Pancreas (tissue), 10 donors: ENCODE measurements at places on chromosomes 3 and 15. TPM values are rescaled to one million over a fixed set of nuclear protein-coding genes. Genes with fewer than 3 reads are reported as not detected.

CD86 gene
- 0.31 TPM for polyA plus RNA-seq

EBLN2 gene
- polyA plus RNA-seq, result 0.95 TPM

DNA sequence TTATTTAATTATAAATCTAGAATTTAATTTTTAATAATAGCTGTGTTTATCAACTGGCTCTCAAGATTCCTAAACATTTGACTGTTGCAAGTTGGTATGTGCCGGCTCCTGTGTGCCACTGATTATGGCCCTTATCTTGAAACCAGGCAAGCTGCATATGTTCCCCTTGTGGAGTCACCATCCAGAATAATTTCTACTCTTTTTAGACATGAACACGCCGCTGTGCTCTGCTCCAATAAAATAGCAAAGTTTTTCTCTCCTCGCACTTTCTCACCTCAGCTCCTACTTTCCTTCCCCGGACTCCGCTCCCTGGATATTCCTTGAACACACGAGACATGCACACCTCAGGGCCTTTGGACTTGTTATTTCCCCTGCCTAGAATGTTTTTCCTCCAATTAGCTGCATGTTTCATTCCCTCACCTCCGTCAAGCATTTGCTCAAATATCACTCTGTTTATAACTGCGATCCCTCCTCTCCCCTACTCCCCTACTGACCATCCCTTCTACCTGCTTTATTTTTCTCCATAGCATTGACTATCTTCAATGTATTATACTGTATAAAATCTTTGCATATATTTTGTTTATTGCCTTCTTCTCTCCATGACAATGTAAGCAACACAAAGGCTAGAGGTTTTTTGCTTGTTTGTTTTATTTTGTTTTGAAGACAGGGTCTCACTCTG, 26.1 kb upstream of the ERICH6 start:
- DNase-seq, result no peak
- H3K4me1 ChIP-seq, result peaks cover 4% of the 10 kb centered on the region
- no peaks in the 10 kb centered on the region for H3K27me3 ChIP-seq

RPS17 gene
- polyA plus RNA-seq, result 2,122 TPM

GRCh38 chr3:159854500-159855124, 134.0 kb upstream of the IL12A start:
- H3K4me1 ChIP-seq, result no peaks in the 10 kb centered on the region
- H3K36me3 ChIP-seq, result no peaks in the 10 kb centered on the region
- H3K4me3 ChIP-seq, result no peak overlapping the region
- DNase-seq, result no peak

DNA sequence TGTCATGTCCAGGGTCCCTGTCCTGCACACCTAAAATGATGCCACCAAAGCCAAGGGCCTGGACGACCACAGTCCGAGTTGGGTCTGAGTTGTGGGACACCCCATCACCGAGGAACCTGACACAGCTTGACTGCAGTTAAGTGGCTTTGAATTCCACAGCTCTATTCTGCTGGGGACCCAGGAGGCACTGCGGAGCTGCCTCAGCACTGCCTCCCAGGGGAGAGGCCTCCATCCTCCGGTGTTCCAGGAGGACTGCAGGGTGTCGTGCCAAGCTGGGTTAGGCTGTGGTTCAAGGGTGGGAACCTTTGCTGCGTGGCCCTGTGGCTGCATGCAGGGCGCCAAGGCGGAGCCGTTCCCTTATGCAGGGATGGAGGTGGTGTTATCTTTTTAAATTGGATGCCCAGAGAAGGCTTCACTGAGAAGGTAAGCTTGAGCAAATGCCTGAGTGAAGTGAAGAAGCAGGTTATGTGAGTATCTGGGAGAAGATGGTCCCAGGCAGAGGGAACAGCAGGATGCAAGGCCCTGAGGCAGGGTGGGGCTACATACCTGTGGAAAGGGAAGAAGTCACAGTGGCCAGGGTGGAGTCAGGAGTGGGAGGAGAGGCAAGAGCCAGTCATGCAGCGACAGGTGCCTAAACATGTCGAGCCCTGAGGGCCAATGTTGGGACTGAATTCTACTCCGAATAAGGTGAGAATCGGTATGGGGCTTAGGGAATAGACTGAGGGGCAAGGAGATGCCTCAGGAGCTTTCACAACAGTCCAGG, 144.8 kb downstream of the TPRA1 start:
- no peak for DNase-seq
- H3K4me3 ChIP-seq, result no peak overlapping the region
- H3K4me1 ChIP-seq, result no peaks in the 10 kb centered on the region
- H3K36me3 ChIP-seq, result no peaks in the 10 kb centered on the region

- H3K27ac ChIP-seq, result no peak overlapping the region
- no peak for DNase-seq
- H3K4me3 ChIP-seq, result no peak overlapping the region
- no peaks in the 10 kb centered on the region for H3K27me3 ChIP-seq
Observed at GRCh38 chr3:171640520-171641412, 169.5 kb downstream of the PLD1 start.

DCP1A gene
- 4.9 TPM for polyA plus RNA-seq
